NCI-H510A (cell line): ENCODE measurements at places on chromosomes 1 and 21.

- DNase-seq, result no peak
These were observed 29.7 kb upstream of the RNF2 start for GRCh38 chr1:185015631-185016030.

GRCh38 chr1:15245593-15246360, 1.2 kb upstream of the FHAD1 start:
- DNase-seq, result no peak

GRCh38 chr1:115060501-115060900, 28.8 kb downstream of the TSPAN2 start:
- no peak for DNase-seq

GRCh38 chr1:95308276-95309030, 74.4 kb downstream of the RWDD3 start:
- DNase-seq, result no peak

DNA sequence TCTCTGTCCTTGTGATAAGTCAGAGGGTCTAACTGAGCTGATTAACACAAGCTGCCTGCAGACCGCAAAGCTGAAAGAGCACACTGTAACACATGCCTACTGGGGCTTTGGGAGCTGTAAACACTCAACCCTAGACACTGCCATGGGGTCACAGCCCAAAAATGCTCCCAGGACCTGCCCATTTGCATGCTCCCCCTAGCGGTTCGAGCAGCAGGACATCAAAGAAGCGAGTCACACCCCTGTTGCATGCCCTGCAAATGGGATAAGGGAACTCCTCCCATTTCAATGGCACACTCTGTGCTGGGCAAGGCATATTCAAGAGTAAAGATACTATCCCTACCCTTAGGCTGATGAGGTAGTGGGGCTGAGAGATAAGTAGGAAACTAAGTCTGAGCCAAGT, 22.8 kb downstream of the LCE3E start:
- DNase-seq, result no peak

DNA sequence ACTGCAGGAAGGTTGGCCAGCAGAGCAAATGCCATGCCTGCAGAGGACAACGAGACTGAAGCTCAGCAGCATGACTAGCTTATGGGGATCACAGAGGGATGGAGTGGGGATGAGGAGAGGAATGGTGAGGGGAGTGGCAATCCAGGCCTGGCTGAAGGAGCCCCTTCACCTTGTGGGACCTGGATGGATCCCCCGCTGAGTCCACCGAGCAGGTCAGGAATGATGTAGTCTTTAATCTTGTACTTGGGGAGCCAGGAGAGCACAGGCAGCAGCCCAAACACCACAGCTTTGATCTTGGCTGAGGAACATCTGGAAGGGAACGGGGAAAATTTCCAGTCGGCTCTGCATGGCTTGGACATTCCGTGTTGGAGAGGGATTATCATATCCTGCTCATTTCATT, 10.5 kb downstream of the SLC26A9 start:
- DNase-seq, result no peak
